ENCODE measurements at places on chromosomes 2 and 18. TPM values are rescaled to one million over a fixed set of nuclear protein-coding genes. Genes with fewer than 3 reads are reported as not detected.

DNA sequence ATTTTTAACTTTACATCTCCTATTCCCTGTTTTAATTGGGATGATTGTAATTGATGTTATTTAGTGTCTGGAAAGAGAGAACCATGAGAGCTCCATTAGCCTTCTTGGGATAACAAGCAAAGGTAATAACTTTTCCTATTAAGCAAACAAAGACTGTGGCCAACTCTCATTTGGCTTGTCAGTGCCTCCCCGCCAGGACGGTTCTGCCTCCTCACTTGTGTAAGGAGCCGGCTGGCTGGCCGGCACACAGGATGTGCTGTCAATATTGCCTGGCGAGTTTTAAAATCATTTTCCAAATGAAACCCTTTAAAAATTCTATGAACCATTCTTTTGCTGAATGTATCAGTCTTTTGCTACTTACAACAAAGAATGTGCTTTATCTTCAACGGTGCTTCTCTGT is 898.3 kb downstream of the CPS1 start:
- DNase-seq: no peak
- no peaks in the 10 kb centered on the region for H3K4me1 ChIP-seq
- no peak overlapping the region for H3K4me3 ChIP-seq
- H3K27ac ChIP-seq: no peak overlapping the region
- no peaks in the 10 kb centered on the region for H3K27me3 ChIP-seq

GRCh38 chr2:238518172-238518820 is 91.6 kb downstream of the ASB1 start:
- H3K27me3 ChIP-seq: no peaks in the 10 kb centered on the region
- H3K27ac ChIP-seq: no peak overlapping the region
- no peak overlapping the region for H3K4me3 ChIP-seq
- no peaks in the 10 kb centered on the region for H3K36me3 ChIP-seq

DNA sequence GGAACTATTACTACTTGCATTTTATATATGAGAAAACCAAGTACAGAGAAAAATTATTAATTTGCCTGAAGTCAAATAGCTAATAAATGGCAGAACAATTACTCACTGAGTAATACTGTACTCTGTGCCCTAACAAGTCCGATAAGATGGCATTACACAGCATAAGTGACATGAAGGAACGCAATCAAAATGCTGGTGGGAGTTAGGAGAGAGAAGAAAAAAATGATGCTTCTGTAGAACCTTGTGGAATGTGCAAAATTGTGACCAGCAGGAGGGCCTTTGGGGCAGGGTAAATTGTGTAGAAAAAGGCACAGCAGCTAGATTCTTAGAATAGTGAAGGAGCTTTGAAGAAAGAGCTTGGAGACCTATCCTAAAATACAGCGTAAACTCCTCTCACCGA is 32.9 kb downstream of the EPHA4 start:
- no peaks in the 10 kb centered on the region for H3K4me1 ChIP-seq
- H3K27me3 ChIP-seq: no peaks in the 10 kb centered on the region
- H3K4me3 ChIP-seq: no peak overlapping the region

Gene PSMA8
- polyA plus RNA-seq: 0.15 TPM

DNA sequence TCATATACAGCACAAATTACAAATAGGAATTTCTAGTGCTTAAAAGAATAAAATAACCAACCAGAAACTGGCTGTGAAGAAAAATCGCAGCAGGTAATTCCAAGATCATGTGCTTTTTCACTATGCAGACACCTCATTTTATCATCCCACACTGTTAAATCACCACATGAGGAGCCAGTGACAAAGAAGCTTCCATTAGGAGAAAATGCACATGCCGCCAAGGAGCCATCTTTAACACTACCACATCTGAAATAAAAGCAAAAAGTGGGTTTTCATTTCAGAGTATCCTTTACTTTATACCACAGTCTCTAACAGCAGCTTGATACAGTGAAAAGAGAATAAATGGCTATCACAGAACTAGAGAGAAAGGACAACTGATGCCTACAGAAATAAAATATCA is 6.8 kb downstream of the WDSUB1 start:
- H3K4me3 ChIP-seq: no peak overlapping the region
- H3K27me3 ChIP-seq: no peaks in the 10 kb centered on the region
- H3K27ac ChIP-seq: no peak overlapping the region
- no peak for DNase-seq
- H3K36me3 ChIP-seq: no peaks in the 10 kb centered on the region

DNA sequence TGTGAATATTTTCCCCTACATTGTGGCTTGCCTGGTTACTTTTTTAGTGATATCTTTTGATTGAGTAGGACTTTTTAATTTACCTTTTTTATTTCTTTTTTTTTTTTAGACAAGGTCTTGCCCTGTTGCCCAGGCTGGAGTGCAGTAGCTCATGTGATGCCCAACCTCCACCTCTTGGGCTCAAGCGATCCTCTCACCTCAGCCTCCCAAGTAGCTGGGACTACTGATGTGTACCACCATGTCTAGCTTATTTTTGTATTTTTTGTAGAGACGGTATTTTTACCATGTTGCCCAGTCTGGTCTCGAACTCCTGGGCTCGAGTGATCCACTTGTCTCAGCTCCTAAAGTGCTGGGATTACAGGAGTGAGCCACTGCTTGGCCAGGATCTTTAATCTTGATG is 25.3 kb downstream of the EML4 start:
- no peaks in the 10 kb centered on the region for H3K36me3 ChIP-seq
- H3K4me1 ChIP-seq: peaks cover 41% of the 10 kb centered on the region
- no peaks in the 10 kb centered on the region for H3K27me3 ChIP-seq
- H3K4me3 ChIP-seq: no peak overlapping the region
- no peak for DNase-seq

- no peaks in the 10 kb centered on the region for H3K36me3 ChIP-seq
- H3K27ac ChIP-seq: no peak overlapping the region
- no peaks in the 10 kb centered on the region for H3K4me1 ChIP-seq
- no peaks in the 10 kb centered on the region for H3K27me3 ChIP-seq
- no peak for DNase-seq
Measured at GRCh38 chr2:186725783-186726182, 31.9 kb downstream of the FAM171B start.

Measured in hepatocyte (in vitro differentiated cells).